Foreskin keratinocyte (primary cell): ENCODE measurements at places on chromosomes 16 and 17.

DNA sequence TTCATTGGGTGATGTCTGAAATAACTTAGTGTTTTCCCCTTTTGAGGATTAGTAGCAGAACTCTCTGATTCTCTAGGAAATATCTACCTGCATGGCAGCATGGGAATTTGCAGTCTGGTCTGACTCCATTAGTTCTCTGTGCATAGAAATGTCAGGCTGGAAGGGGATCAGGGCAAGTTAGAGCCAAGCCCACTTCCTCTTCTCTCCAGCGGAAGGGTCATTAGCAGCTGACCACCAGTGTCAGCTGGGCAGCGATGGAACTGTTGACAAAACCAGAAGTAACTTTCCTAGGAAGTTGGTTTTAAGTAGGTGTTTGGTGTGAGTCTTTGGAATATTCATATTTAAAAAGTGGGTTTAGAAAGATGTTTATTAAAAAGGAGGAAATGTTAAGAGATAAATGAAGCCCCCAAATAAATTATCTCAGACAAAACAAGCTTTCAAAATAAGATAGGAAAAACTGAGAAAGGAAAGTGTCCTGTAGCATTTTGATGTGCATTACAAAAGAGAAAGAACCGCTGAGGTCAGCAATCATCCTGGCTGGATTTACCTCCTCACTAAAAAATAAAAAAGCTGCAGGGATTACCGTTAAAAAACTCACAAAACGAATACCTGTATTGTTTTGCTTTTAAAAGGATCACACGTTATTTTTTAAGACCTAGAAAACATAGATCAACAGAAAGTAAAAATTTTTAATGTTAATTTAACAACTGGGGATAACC, 32.4 kb upstream of the MMD start:
- no peak for DNase-seq

DNA sequence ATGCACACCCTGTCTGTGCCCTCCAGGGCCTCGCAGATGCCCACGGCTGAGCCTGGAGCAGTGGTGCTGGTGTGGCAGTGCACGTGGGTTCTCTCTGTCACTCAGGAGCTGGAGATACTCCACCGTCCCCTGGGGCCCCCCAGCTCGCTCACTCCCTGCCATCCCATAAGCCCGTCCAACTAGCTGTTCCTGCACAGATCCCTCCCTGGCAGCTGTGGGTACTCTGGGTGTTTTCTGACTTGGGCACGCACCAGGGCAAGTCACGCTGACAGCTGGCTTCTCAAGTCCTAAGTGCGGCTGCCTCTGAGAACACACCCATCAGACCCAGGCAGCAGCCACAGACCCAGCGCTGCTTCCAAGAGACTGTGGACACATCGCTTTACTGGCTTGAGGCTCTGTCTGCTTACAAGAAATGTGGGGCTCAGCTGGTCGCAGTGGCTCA, 25.4 kb upstream of the ITGB4 start:
- no peak for DNase-seq

DNA sequence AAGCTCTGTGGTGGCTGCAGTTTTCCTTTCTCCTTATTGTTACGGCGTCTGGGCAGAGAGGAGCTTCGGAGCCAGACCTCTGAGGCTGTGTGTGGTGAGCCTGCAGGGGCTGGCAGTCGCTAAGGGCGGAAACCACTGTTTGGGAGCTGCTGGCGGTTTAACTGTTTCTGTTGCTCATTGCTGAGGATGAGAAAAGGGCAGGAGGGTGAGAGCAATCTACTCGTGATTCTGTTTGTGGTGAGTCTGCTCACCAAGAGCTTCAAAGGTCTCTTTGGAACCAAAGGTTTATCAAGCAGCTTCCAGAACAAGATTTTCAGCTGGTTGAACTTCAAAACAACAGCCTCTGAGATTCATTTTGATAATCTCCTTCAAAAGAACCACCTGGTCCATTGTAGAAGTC, 143.9 kb downstream of the ANKFN1 start:
- DNase-seq: no peak

- no peak for DNase-seq
Observed at GRCh38 chr16:82833378-82833993, 206.7 kb downstream of the CDH13 start.

GRCh38 chr16:81752225-81752875, 26.7 kb upstream of the PLCG2 start:
- DNase-seq: no peak

GRCh38 chr17:17835415-17836249, 1.2 kb downstream of the SREBF1 start:
- DNase-seq: no peak

DNA sequence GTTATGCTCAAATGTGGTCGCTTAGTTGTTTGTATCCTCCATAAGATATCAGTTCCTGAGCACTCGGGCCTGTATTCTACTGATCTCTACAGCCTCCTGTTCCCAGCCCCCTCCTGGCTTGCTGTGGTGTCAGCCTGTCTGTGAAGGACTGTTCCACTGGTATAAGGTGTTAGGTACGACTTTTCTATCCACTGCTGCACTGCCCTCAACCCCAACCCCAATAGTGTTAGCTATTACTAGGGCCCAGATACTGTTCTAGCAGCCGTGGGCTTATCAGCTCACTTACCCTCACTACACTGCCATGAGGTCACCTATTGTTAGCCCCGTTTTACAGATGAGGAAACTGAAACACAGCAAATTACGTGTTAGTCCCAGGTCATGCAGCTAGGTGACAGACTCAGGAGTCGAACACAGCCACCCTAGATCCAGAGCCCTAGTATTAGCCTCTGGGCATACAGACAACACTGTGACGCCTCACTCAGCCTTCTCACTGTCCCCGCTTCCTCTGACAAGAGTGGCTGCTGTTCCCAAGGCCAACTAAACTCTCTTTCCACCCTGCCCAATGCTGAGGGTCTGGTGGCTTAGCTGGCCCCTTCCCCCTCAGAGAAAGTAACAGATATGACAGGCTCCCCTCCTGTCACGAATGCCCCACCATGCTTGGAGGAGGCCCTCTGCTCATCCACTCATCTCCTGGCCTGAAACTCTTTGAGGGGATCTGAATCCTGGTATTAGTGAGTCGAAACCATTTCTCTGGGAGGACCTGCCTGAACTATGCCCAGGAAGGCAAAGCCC, 25.6 kb upstream of the ZNF652 start:
- no peak for DNase-seq

- DNase-seq: no peak
Observed at GRCh38 chr17:40779181-40779909, 3.0 kb downstream of the KRT27 start.

- no peak for DNase-seq
Observed at GRCh38 chr16:83211711-83212110, 584.9 kb downstream of the CDH13 start.

GRCh38 chr17:42991471-42991870, 6.7 kb upstream of the RPL27 start:
- no peak for DNase-seq

- DNase-seq: no peak
Observed at GRCh38 chr16:55146966-55147365, 177.0 kb upstream of the IRX6 start.

GRCh38 chr17:27381007-27381501, 75.2 kb upstream of the KSR1 start:
- no peak for DNase-seq

- DNase-seq: no peak
Observed at GRCh38 chr16:88787579-88788314, 2.7 kb upstream of the PIEZO1 start.

GRCh38 chr16:66334853-66335574, 31.5 kb upstream of the CDH5 start:
- no peak for DNase-seq

GRCh38 chr17:39114723-39115122, 36.7 kb downstream of the PLXDC1 start:
- DNase-seq: no peak

GRCh38 chr17:15157051-15157450, 108.1 kb downstream of the PMP22 start:
- DNase-seq: no peak

DNA sequence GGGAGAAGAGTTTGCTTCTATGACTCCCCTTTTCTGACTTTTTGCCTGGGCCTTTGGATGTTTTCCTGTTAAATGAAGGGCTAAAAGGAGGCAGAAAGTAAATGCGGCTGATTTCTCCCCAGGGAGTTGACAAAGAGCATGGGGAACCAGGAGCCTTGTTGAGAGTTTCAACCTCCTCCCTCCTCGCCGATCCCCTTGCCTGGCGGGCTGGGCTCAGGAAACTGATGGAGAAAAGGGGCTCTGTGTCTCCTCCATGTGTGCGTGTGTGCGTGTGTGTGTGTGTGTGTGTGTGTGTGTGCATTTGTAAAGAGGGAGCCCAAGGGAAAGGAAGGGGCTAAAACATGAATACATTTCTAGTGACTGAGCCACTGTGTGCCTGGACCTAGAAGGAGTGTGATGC, 94.5 kb downstream of the ZDHHC7 start:
- DNase-seq: no peak

GRCh38 chr17:17391668-17392370, 85.0 kb upstream of the MED9 start:
- no peak for DNase-seq

- DNase-seq: no peak
Observed at GRCh38 chr16:89902980-89903379, 15.7 kb upstream of the MC1R start.

GRCh38 chr17:48139944-48140343, 32.4 kb downstream of the SNX11 start:
- no peak for DNase-seq

- no peak for DNase-seq
Observed at GRCh38 chr17:76008630-76009425, 8.2 kb downstream of the CDK3 start.

GRCh38 chr17:43740541-43740940, 18.1 kb downstream of the SOST start:
- no peak for DNase-seq

DNA sequence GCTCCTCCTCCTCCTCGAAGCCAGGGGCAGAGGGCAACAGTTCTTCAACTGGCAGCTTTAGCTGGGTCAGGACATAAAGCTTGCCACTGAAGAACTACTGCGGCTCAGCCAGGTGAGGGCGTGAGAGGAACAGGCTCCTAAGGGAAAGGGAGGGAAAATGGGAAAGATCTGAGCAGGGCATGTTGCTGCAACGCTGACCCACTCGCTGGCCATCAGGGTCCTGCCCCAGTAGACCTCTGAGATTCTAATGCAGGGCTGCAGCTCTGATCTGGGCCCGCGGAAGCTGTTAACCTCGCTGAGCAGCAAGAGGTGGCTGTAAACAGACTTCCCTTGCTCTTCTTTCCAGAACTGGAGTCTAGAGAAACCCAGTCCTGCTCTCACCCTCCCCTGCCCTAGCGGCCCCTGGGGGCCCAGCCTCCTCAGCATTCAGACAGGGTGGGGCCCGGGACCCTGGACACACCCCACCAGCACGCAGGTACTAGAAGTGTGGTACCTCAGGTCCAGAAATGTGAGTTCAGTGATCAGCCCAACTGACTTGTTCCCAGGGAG, 3.8 kb upstream of the TLCD2 start:
- no peak for DNase-seq

DNA sequence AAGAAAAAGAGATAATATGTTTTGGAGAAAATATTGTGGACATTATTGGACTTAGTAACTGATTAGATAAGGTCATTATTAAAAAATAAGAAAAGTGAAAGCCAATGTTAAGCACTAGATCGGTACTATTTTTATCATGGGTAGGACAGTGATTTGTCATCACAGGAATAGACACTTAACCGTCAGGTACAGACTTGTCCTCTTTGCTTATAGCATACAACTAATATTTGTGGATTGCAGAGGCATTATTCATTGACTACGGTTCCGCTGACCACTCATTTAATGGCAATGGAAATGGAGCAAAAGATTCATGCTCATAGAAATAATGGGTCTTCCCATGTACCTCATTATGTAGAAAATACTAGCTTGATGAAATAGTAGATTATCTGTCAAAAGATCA, 596.3 kb upstream of the CA10 start:
- DNase-seq: peak; percentile 73

DNA sequence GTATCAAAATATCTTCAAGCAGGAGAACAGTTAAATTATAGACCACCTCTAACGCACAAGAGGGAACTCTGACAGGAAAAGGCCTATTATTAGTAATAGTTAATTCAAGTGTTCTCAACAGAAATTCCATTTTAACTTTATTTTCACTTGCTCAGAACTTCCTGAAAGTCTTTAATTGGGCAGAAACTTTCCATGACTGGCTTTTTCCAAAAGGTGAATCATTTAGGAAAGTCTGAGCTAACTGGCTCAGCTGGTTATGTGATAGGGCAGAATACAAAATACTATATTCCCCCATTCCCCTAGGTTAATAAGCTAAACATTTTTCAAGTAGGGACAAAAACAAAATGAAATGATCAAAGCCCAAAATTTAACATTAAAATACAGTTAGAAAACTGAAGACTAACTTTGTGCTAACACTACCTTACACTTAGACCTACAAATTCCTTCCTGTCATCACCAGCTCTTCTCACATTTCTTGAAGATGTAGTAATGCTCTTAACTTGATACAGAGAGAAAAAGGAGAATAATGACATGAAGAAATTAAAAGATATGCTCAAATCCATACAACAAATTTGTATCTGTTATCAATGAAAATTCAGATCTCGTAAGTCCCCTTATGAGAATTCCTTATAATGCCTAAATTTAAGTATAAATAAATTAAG, 31.0 kb downstream of the CFDP1 start:
- peak; percentile 76 for DNase-seq

DNA sequence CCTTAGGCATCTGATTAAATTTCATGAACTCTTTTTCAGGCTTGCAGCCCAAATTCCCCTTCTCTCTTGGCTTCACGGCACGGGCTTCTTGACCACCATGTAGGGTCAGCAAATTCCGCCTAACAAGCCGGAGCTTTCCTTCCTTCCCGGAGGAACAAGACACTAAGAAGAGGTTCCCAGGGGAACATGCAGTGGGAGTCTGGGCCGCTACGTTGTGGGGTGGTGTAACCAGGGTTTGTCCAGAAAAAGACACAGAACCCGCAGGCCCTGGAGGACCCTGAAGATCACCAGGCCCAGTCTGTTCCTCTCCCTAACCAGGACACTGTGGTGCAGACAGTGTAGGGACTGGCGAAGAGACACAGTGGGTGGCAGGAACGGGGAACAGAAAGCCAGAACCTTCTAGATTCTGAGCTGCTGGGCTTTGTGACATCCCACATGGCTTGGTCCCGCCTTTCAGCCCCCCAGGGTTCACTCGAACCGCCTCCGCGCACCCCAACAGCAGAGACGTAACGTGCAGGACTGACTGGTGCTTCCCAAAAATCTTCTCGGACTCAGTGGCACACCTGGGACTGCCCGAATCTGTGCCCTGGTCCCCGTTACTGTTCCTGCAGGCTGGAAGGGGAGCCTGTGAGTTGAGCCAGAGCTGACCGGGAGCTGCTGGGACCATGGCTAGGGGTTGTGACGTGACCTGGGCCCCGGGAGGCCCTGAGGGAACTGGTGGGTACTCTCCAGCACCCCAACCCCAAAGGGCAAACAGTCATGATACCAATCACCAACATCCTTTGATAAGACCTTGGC, 55.2 kb downstream of the TBC1D16 start:
- DNase-seq: no peak

GRCh38 chr16:86509759-86510464, 415 bp upstream of the FOXF1 start:
- DNase-seq: no peak

GRCh38 chr17:63482509-63482908, 5.6 kb downstream of the ACE start:
- no peak for DNase-seq

- no peak for DNase-seq
Observed at GRCh38 chr17:34847938-34848337, 113.3 kb downstream of the CCT6B start.

GRCh38 chr17:82390860-82391435, 19.4 kb downstream of the UTS2R start:
- no peak for DNase-seq
